Progenitor cell of endocrine pancreas (in vitro differentiated cells): ENCODE measurements at places on chromosomes 11 and 22.

DNA sequence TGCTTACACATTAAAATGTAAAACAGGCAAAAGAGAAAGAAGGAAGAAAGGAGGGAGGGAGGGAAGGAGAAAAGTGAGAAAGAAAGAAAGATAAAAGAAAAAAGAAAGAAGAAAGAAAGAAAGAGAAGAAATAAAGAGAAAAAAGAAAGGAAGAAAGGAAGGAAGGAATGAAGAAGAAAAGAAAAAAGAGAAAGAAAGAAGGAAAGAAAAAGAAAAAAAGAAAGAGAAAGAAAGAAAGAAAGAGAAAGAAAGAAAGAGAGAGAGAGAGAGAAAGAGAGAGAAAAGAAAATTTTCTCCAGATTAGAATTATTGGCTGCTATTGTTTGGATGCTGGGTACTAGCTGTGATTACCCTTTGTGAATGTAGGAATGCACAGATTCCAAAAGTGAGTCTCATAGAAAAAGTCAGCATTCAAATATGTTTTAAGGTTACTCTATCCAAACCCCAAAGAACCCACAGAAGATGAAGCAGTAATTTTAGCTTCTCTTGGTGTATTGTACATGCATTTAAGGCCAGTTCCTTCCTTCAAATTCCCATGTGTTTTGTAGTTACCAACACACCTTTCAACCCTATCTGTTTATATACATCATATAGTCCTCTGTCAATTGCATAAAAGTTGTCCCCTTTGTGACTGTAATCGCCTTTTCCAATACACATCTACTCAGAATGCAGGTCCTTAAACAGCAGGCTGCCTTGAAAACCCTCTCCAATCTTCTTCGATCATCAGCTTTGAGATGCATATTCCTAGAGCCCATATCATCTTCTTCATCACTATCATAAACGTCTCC, 789 bp upstream of the FAM111A start:
- no peak for DNase-seq

- no peak for DNase-seq
These were observed 56.0 kb downstream of the PACS1 start for GRCh38 chr11:66126064-66126463.

DNA sequence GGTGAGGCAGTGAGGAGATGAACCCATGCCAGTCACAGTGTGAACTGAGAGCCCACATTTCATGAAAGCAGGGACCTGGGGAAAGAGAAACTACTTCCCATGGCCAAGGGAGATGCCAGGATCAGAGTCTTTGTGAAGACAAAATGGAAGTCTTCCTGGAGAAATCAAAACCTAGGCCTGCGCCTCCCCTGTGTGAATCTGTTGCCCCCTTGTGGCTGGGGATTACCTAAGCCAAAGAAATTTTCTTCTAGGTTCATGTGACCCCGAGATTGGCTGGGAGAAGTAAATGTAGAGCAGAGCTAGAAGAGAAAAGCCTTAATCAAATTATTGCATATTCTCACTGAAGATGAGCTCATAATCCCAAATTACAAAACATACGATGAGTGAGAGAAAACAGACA, 1075.3 kb downstream of the TBC1D22A start:
- DNase-seq = no peak

DNA sequence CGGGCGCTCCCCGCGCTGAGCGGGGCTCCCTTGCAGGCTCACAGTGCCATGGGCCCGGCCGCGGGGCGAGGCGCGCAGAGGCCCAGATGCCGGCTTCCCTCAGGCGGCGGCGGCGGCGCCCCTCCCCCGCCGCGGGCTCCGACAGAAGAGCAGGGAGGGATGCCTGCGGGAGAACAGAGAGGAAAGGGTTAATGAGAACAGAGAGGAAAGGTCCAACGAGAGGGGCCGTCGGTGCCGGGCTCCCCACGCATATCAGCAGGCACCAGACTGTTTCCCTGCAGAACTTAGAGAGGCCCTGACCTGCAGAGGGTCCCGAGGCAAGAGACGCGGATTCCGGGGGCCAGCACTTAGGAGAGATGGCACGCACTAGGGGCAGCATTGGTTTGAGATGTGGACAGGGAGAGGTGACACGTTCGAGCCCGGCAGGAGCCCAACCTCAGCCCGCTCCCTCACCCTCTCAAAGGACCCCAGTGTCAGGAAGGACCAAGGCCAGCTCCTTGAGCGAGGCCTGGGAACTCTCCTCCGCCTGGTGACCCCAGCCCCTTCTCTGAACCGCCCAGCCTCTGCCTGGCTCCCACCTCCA, 9.1 kb downstream of the NRXN2 start:
- DNase-seq = no peak

- no peak for DNase-seq
These were observed 2.4 kb downstream of the VPS37C start for GRCh38 chr11:61158691-61159381.

- DNase-seq = no peak
These were observed 303.7 kb downstream of the TTC28 start for GRCh38 chr22:28375761-28376534.

- DNase-seq = no peak
These were observed 17.8 kb upstream of the CCDC34 start for GRCh38 chr11:27380771-27381170.

DNA sequence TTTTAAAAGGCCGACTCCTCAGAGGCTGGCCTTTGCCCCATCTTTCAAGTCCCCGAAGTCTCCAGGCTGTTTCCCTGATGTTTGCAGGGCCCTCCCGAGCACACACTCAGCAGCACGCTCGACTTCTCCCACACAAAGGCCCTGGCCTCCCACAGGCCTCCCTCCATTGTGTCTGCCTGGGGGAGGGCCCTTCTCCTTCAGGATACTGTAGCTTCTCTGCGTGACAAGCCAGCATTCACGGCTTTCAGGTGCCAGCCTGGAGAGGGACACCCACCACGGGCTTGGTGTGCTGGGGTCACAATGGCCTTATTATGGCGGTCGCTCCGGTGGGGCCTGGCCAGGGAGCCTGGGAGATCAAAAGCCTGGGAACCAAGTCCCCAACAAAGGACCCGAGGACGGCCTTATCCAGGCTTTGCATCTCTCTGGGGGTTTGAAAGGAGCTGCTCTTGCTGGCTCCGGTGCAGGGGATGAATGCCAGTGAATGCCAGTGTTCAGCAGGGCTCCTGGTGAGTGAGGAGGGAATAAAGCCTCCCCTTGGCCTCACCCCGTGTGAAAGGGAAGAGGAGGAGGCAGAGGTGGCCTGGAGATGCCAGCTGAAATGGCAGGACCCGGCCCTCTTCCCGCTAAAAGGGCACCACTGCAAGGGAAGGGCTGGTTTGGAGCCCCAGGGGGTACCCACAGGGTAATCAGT, 55.0 kb downstream of the TRAF6 start:
- DNase-seq = no peak

- DNase-seq = no peak
These were observed 193.4 kb upstream of the BLID start for GRCh38 chr11:122309262-122309925.

GRCh38 chr22:20033045-20033706, 12.3 kb downstream of the TANGO2 start:
- no peak for DNase-seq

DNA sequence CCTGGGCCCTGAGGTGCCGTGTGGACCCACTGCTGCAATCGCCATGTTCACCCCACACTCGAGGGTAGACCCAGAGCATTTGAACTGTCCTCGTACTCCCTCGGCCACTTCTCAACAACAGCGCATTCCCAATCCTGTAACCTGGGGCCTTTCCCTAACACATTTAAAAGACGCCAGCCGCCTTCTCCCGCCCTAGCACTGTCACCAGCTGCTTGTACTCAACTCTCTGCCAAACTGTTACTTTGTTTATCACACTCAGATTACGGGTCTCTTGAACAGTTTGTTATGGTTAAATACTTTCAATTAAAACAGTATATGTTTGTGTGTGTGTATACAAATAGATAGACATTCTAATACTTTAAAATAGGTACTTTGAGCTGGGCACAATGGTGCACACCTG, 20.7 kb downstream of the CDKN1C start:
- DNase-seq = no peak
